ENCODE measurements at places on chromosomes 5 and 9.

- DNase-seq, result no peak
These were observed 32.5 kb upstream of the MYORG start for GRCh38 chr9:34409154-34409553.

- DNase-seq, result no peak
These were observed 120.4 kb upstream of the CACNA1B start for GRCh38 chr9:137757139-137757538.

GRCh38 chr9:14770592-14770991 lies 48.1 kb upstream of the CER1 start:
- DNase-seq, result no peak

- DNase-seq, result no peak
These were observed 158.3 kb downstream of the GIN1 start for GRCh38 chr5:102961671-102962070.

- DNase-seq, result peak; percentile 20
These were observed 106.7 kb downstream of the SMIM15 start for GRCh38 chr5:61055434-61056006.

GRCh38 chr9:70131296-70131695 lies 87.6 kb downstream of the MAMDC2 start:
- peak; percentile 36 for DNase-seq

GRCh38 chr9:120877276-120878034 lies 467 bp upstream of the PHF19 start:
- DNase-seq, result no peak

DNA sequence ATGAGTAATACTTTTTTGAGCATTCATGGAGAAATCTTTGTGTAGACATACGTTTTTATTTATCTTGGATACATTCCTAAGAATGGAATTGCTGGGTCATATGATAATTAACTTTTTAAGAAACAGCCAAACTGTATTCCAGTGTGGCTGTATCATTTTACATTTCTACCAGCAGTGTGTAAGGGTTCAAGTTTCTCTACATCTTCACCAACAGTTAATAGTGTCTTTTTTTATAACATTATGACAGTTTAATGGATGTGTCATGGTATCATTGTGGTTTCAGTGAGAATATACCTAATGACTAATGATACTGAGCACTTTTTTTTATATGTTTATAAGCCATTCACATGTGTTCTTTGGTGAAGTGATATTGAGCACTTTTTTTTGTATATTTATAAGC lies 52.4 kb downstream of the NIPBL start:
- DNase-seq, result no peak

DNA sequence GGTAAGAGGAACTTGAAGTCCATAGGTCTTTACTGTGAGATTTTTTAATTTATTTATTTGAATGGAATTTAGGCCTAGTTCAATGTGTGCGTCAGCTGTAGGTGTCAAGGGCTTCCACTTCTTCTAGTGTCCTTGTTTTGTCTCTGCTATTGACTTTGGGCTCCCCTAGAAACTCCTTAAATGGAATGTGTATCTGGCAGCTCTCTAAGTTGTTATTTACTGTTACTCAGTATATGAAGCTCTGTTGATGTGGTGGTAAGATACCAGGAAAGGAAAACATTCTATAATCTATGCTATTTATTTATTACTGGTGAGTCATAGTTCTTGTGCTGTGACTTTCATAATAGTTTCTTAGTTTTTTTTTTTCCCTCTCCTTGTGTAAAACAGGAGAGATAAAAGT lies 97.1 kb downstream of the GABRA1 start:
- no peak for DNase-seq

GRCh38 chr9:115194216-115194615 lies 76.3 kb upstream of the TNC start:
- DNase-seq, result no peak

- DNase-seq, result no peak
These were observed 4.6 kb upstream of the MYORG start for GRCh38 chr9:34381323-34381722.

DNA sequence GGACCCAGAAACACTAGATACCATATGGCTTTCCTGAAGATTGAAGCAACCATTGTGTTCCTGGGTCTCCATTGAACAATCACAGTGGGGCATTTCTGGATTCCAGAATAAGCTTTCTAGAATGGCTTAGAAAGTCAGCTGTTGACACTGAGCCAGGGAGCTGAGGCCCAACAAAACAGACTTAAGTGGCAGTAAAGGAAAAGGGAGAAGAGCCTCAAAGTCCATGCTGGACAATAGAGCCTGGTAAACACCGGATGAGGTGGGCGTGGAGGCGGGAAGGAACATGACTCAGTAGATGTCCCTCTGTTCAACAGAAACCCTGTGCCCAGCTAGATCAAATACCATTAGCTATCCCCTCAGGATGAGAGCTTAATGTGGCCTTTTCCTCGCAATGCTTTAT lies 14.8 kb downstream of the SPARC start:
- no peak for DNase-seq

Data from NCI-H1436 treated with DMSO at 0.1 percent for 48 hours (cell line).